ENCODE measurements at places on chromosomes 5 and 9.

DNA sequence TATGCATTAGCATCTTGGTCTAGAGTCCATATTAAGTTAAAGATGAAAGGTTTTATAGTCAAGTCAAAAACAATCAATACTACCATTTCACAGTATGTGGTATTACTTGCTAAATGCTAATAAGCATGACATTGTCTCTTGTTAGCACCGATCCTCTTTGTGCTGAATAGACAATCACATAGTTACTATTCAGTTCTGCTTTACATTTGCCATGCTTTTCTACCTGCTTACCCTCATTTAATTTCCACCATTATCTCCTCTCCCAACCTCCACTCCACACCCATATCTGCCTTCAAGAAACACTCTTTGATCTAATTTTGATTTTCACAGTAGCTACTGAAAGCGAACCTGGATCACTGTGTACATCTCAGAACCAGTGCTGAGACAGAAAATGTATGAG lies 16.8 kb downstream of the MEGF9 start:
- H3K4me3 ChIP-seq, result no peak overlapping the region
- H3K36me3 ChIP-seq, result no peaks in the 10 kb centered on the region

- no peaks in the 10 kb centered on the region for H3K27me3 ChIP-seq
- DNase-seq, result no peak
- H3K27ac ChIP-seq, result no peak overlapping the region
- H3K4me3 ChIP-seq, result no peak overlapping the region
Observed at GRCh38 chr9:27227192-27227591, 69.8 kb downstream of the EQTN start.

GRCh38 chr9:109549386-109549785 lies 51.3 kb upstream of the PTPN3 start:
- H3K27me3 ChIP-seq, result no peaks in the 10 kb centered on the region
- no peaks in the 10 kb centered on the region for H3K4me1 ChIP-seq

DNA sequence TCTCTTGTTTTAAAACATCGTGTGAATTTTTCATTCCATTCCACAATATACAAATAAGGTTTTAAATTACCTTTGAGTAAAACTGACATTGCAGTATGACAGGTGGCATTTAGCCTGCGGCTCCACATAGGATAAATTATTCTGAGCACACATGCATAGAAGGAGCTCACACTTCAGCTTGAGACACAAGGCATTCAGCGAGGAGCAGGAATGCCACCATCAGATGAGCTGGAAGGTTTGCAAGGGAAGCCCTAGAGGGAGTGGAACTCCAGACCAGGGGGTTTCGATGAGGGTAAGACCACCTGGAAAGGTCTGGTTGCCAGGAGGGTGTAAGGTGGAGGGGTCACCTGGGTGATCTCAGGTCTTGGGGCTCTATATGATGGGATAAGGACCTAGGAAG lies 259.0 kb upstream of the ADRA1B start:
- H3K4me1 ChIP-seq, result no peaks in the 10 kb centered on the region
- no peak overlapping the region for H3K27ac ChIP-seq
- no peaks in the 10 kb centered on the region for H3K36me3 ChIP-seq
- DNase-seq, result no peak
- H3K4me3 ChIP-seq, result no peak overlapping the region

- no peaks in the 10 kb centered on the region for H3K36me3 ChIP-seq
- H3K4me1 ChIP-seq, result peaks cover 62% of the 10 kb centered on the region
- peak overlapping the region; percentile 60 for H3K27ac ChIP-seq
- DNase-seq, result no peak
- no peaks in the 10 kb centered on the region for H3K27me3 ChIP-seq
Observed at GRCh38 chr9:77953590-77953989, 78.0 kb downstream of the GNAQ start.

Data from upper lobe of left lung (tissue), 6 donors.